ENCODE measurements at places on chromosomes 2 and 18. TPM values are rescaled to one million over a fixed set of nuclear protein-coding genes. Genes with fewer than 3 reads are reported as not detected.

- no peaks in the 10 kb centered on the region for H3K27me3 ChIP-seq
- H3K4me3 ChIP-seq, result no peak overlapping the region
- H3K27ac ChIP-seq, result no peak overlapping the region
- no peaks in the 10 kb centered on the region for H3K36me3 ChIP-seq
These were observed 30.7 kb upstream of the KLHL14 start for GRCh38 chr18:32803568-32803967.

DNA sequence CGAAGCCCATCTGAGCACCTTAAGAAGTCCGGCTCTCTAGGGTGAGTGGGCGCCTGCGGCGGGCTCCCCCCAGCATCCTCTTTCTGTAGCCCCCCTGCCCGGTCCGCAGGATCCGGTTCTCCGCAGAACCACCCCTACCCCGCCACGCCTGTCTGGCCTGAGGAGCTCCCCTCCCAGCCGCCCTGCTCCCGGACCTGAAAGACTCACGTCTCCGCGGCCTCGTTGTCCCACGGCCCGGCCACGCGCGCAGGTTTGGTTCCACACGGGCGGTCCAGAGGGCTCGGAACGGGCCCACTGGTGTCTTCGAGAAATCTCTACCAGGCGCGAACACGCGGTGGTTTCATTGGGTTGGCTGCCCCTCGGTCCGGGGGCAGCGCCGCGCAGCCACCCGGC is 237 bp downstream of the SLC39A6 start:
- H3K27me3 ChIP-seq, result no peaks in the 10 kb centered on the region
- no peak for DNase-seq
- H3K36me3 ChIP-seq, result no peaks in the 10 kb centered on the region
- H3K4me3 ChIP-seq, result peak overlapping the region; percentile 65
- H3K27ac ChIP-seq, result peak overlapping the region; percentile 96
- peaks cover 24% of the 10 kb centered on the region for H3K4me1 ChIP-seq

- no peak overlapping the region for H3K4me3 ChIP-seq
- DNase-seq, result no peak
- no peaks in the 10 kb centered on the region for H3K4me1 ChIP-seq
- H3K27ac ChIP-seq, result no peak overlapping the region
- no peaks in the 10 kb centered on the region for H3K36me3 ChIP-seq
These were observed 22.1 kb downstream of the PKP4 start for GRCh38 chr2:158478816-158479215.

GRCh38 chr2:224039080-224039769 is at the start of gene SERPINE2:
Gene SERPINE2 (minus strand): TSS chr2:224039286. CDS start chr2:224001900, 37,386 bp downstream.
- DNase-seq, result peak; percentile 61
- no peaks in the 10 kb centered on the region for H3K4me1 ChIP-seq
- peak within 1 kb of the TSS; percentile 49 for H3K4me3 ChIP-seq

GRCh38 chr2:75592888-75593287 is 32.1 kb upstream of the EVA1A start:
- H3K36me3 ChIP-seq, result no peaks in the 10 kb centered on the region
- H3K4me3 ChIP-seq, result no peak overlapping the region
- DNase-seq, result no peak

- no peak for DNase-seq
- no peak overlapping the region for H3K27ac ChIP-seq
- H3K4me3 ChIP-seq, result no peak overlapping the region
- H3K36me3 ChIP-seq, result no peaks in the 10 kb centered on the region
- no peaks in the 10 kb centered on the region for H3K4me1 ChIP-seq
- H3K27me3 ChIP-seq, result no peaks in the 10 kb centered on the region
These were observed 23.8 kb upstream of the ODC1 start for GRCh38 chr2:10471955-10472354.

PDIA6 gene
- total RNA-seq, result 232 TPM

CRYBA2 gene
- total RNA-seq, result not detected

DNA sequence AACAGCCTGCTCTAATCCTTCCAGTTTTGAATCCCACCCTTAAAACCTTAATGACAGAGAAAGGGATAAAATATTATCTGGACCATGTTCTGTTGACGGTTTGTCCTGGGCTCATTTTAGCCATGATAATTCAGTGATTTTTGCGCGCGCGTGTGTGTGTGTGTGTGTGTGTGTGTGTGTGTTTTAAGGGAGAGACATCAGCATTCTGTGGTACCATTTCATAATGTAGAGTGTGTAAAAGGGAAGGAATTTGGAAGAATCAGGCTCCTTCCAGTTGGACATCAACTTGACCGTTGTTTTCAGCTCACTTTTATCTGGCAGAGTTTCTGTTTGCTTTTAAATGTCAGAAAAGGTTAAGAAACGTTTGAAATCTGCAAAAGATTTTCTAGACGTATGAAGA is 535.5 kb downstream of the TNS1 start:
- no peak overlapping the region for H3K27ac ChIP-seq
- H3K36me3 ChIP-seq, result no peaks in the 10 kb centered on the region
- no peaks in the 10 kb centered on the region for H3K4me1 ChIP-seq
- H3K27me3 ChIP-seq, result no peaks in the 10 kb centered on the region
- DNase-seq, result no peak

DNA sequence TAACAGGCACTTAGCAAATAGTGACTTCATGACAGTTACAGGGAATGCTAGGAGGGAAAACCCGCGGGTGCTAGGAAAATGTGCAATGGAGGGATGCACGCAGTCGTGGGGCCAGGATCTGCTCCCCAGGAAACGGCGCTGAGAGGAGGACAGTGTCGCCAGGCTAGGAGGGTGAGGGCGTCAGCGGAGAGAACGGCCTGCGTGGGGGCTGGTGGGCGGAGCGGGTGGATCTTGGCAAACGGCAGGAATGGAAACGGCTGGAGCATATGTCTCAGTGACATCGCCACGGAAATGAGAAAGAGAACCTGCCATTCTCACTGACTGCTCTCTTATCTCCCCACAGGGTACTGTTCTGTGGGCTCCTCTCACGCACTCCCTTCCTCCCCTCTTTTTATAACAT is 478.5 kb upstream of the ID2 start:
- H3K27me3 ChIP-seq, result no peaks in the 10 kb centered on the region
- no peak overlapping the region for H3K27ac ChIP-seq
- H3K4me3 ChIP-seq, result no peak overlapping the region
- no peak for DNase-seq
- H3K4me1 ChIP-seq, result no peaks in the 10 kb centered on the region

GRCh38 chr18:8778824-8779223 is 73.5 kb downstream of the MTCL1 start:
- DNase-seq, result no peak
- H3K4me3 ChIP-seq, result no peak overlapping the region
- no peaks in the 10 kb centered on the region for H3K27me3 ChIP-seq
- no peak overlapping the region for H3K27ac ChIP-seq
- H3K4me1 ChIP-seq, result no peaks in the 10 kb centered on the region
- no peaks in the 10 kb centered on the region for H3K36me3 ChIP-seq

POTEE gene
- total RNA-seq, result not detected

DNA sequence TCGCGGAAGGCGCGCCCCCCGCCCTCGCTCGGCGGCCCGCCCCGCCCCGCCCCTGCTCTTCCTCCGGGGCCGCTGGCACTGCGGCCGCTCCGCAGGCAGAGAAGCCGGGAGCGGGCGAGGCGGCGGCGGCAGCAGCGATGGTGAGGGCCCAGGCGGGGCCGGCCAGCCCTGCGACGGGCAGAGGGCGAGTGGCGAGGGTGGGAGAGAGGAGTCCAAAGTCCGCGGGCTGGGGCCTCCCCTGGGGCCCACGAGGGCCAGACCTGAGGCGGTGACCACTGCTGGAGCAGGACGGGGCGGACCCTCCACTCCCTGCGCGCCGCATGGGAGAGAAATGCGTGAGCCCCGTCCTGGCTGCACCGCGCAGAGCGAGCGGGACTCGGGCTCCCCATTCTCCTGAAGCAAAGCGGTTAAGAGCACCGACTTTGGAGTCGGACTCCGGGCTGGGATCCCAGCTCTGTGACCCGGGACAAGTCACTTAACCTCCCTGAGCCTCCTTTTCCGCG is at the start of gene VAMP5:
TSS of gene VAMP5 (plus strand) at position 78 of the 503 bp plus-strand sequence. CDS start at position 138, 60 bp downstream.
- DNase-seq, result peak; percentile 67
- peak within 1 kb of the TSS; percentile 87 for H3K27ac ChIP-seq
- peaks cover 2% of the 10 kb centered on the region for H3K4me1 ChIP-seq

SP140 gene
- not detected for total RNA-seq

DNA sequence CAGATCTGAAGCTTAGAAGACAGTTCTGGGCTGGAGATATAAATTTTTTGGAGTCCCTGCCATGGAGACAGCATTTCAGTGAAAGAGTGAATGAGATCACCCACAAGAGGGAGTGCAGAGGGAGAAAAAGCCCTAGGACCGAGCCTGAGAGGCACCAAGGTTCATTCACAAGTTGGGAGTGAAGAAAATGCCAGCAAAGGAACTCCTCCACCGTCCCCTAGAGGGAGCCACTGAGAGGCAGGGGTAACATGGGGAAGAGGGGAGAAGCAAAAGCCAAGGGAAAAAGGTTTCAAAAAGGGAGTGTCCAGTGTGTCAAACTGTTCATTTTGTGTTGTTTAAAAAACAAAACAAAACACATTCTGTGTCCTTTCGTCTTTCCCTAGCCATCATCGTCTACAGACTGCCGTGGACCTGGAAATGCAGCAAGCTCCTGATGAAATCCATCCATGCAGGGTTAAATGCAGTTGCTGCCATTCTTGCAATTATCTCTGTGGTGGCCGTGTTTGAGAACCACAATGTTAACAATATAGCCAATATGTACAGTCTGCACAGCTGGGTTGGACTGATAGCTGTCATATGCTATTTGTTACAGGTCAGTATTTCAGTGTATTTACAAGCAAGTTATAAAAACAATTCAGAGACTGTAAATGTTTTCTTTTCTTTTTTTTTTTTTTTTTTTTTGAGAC is 19.1 kb downstream of the CYBRD1 start:
- H3K27ac ChIP-seq, result no peak overlapping the region
- no peaks in the 10 kb centered on the region for H3K36me3 ChIP-seq
- H3K4me1 ChIP-seq, result no peaks in the 10 kb centered on the region

DNA sequence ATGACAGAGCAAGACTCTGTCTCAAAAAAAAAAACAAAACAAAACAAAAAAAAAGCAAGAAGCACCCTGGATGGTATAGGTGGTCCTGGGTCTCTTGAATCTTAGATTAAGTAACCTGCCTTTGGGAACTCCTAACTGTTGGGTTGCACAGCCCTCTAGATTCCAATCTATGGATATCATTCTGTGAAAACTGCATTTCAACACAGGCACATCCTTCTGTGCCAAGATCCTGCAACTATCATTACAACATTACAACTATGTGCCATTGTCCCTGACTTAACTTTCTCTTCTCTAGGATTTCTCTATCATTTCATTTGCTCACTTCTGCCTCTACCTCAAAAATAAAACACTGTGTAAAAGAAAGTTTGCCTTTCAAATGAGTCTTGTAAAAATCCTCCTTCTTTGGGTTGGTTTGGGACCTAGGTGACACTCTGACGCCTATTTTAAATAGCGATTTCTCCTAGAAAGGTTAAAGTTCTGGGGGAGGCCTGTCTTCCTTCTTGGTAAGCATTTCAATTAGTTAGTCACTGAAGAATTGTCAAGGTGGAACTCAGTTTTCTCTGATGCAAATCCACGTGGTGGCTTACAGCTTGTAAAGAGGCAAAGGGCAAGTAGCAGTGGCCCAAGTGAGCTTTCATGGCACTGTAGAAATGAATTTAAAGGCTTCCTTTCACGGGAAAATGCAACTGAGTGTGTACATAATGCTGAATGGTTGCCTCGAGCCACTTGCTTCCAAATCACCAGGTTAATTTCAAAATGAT is 9.2 kb downstream of the LGALSL start:
- H3K27ac ChIP-seq, result no peak overlapping the region
- no peak overlapping the region for H3K4me3 ChIP-seq
- no peaks in the 10 kb centered on the region for H3K27me3 ChIP-seq
- no peak for DNase-seq

DNA sequence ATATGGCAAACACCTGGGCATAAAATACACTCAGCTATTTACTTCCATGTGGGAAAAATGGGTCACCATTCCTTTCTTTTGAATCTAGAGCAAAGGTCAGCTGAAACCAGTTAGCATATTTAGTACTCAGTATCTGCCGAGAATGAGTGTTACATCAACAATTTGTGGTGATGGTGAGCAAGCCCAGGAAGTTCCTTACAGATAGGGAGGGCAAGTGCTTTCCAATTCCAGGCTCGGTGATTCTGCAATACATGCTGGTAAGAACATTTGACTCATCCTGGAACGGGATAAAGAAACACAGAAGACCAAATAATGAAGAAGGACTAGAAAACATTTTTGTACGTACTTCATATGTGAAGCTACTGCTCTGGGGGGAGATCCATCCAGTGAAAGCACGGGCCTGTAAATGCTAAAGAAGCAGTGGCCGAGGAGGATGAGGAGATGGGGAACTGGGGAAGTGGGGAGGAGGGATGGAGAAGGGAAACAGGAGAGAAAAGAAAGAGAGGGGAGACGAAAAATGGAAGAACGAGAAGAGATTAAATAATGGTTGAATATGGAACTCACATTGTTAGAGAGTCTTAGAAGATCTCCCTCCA is 251.9 kb downstream of the TTC32 start:
- H3K36me3 ChIP-seq, result no peaks in the 10 kb centered on the region
- H3K27me3 ChIP-seq, result no peaks in the 10 kb centered on the region
- no peak overlapping the region for H3K27ac ChIP-seq
- no peaks in the 10 kb centered on the region for H3K4me1 ChIP-seq
- DNase-seq, result no peak
- no peak overlapping the region for H3K4me3 ChIP-seq

DNA sequence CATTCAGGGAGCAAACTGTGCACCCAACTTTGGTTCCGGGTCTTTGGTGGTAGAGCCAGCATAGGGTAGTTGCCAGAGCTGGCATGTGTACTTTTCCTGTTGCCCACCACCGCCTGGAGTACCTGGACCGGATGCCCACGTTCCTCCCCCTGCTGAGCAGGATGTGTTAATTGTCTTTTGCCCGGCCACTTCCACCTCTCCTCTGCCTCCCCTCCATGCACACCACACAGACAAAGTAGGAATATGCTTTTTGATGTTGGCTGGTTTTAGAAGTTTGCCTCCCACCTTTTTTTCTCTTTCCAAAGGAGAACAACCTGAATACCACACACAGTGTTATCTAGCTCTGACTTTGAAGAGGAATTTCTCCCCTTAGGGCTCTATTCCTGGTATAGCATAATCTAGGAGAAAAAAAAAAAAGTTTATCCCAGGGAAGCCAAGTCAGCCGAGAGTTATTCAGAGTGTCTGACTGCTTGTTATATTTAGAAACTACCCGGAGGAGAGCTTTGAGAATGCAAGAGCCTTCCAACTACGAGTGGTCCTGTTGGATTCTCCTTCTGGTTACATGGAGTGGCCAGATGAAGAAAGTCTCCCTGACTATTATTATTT is 111.9 kb downstream of the SETBP1 start:
- DNase-seq, result no peak
- H3K36me3 ChIP-seq, result no peaks in the 10 kb centered on the region
- no peak overlapping the region for H3K27ac ChIP-seq
- H3K4me1 ChIP-seq, result no peaks in the 10 kb centered on the region
- H3K4me3 ChIP-seq, result no peak overlapping the region

COL4A4 gene
- total RNA-seq, result 1.4 TPM

All from right lobe of liver (tissue), 6 donors.